ENCODE measurements at places on chromosomes 16 and 17.

DNA sequence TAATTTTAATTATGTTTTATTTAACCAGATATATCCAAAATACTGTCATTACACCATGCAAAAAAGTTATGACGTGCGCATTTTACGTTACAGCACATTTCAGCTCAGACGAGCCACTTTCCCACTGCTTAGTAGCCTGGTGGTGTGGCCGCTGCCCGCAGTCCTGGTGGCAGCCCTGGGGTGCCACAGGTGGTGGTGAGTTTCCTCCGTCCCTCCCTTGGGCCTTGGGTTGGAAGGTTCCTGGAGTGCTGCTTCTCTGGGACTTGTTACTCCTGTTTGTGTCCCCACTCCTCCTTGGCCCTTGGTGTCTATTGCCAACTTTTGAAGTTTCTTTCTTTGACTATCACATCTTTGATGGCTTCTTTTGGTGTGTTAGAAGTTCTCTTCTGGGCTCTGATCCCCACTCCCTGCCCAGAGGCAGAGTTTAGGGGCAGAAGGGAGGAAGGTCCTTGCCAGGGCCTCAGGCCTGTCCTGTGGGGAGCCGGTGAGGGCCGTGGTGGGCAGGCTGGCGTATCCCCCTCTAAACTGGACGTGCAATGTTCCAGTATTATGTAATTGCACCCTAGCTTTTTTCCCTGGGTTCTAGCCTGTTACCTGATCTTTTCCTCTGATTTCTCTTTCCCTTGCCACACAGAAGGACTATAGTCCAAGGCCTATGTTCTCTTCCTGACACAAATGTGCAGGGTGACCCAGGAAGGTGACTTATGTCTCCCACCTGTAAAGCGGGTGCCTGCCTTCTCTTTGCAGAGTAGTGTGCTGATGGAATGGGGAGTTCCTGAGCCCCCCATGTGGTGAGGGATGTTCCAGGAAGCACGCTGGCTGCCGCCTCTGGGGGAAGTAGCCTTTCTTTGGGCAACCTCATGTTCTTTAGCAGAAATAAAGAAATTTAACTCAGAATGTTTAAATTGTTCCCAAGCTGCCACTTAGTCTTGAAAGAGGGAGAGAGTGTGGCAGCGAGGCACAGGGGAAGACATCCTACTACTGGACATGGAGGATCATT lies 8.4 kb downstream of the MPRIP start:
- DNase-seq = no peak

DNA sequence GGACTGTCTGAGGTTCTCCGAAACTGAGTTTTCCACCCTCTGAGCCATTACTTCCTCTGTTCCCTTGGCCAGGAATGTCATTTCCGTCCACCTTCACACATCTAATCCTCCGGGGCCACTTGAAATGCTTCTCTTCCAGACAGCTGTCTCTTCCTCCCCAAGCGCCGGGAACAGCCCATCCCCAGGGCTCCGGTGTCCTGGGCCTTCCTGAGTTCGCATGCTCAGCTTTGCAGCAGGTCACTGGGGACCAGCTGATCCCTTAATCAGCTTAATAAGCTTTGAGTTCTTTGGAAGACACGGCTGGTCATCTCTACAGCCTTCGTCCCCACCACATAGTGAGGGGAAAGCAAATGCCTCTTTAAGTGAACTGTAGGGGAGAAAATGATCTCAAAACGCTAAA lies 123.4 kb downstream of the DYNLRB2 start:
- no peak for DNase-seq

DNA sequence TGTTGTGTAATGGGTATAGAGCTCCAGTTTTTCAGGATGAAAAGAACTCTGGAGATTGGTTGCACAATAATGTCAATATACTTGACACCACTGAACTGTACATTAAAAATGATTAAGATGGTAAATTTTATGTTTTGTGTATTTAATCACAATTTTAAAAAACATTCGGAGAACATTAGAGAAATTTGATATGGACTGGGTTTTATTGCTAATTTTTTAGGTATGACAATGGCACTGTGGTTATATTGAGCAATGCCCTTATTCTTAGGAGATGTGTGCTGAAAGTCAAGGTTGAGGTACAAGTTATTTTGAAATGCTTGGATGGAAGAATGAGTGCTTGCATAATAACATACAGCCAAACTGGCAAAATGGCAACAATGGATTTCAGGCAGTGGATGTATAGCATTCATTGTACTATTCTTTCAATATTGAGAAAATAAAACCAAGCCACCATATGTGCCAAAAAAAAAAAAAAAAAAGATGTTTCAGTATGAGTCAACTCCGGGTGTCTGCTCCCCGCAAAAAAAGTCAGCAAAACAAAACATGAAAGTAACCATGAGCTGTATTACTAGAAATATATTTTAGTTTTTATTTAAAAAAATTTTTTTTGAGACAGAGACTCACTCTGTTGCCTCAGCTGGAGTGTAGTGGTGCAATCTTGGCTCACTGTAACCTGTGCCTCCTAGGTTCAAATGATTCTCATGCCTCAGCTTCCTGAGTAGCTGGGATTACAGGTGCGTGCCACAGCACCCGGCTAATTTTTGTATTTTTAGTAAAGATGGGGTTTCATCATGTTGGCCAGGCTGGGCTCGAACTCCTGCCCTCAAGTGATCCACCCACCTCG lies 19.8 kb downstream of the HOXB1 start:
- no peak for DNase-seq

DNA sequence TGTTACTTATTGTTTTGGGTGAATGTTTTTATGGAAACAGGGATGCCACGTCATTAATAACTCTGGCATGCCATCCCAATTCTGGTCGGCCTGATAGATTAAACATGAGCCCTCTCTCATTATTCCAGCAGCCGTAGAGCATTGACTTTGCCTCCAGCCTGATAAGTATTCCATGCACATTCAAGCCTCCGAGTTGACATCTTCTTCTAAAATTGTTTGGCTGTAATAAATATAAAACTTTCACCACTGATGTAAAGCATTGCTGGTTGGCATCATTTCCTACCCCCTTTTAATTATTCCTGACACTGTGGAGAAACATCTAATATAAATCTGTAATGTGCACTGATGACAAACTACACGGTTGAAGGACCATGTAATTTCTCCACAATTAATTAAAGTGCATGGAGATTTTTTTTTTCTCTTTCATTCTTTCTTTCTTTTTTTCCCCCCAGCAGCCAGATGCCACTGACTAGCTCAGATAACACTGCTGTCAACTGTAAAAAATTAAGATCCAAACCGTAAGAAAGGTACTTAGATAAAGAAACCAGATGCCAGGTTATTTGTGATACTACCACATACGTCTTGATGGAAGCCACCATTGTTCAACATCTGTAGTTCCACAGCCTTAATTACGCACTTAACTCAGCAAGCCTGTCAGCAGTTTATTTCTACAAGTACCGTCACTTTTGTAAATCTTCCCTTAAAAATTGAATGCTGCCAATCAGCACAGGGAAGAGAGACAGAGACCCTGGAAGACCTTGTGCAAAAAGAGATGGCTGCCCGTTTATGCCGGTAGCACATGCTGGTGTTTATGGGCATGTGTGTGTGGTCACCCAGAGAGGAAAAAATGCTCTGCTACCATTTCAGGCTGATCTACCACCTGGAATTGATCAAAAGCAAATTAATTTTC lies 237.7 kb downstream of the IRX3 start:
- no peak for DNase-seq

GRCh38 chr16:89413811-89414585 lies 76.4 kb downstream of the ANKRD11 start:
- DNase-seq = no peak

- no peak for DNase-seq
These were observed 856 bp upstream of the MON1B start for GRCh38 chr16:77190190-77190477.

DNA sequence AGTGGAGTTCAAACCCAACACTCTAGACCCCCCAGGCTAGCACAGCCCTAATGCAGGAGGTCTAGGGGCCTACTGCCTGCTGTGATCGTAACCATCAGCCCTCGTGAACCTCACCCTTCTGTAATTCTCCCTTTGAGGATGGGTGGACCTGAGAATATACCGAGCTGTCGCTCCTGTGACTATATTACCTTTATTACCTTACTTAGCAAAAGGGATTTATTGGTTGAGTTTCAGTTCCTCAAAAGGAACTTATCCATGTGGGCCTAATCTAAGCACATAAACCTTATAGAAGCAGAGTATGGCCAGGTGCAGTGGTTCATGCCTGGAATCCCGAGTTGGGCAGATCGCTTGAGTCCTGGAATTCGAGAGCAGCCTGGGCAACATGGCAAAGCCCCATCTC lies 19.2 kb upstream of the EMP2 start:
- DNase-seq = no peak

DNA sequence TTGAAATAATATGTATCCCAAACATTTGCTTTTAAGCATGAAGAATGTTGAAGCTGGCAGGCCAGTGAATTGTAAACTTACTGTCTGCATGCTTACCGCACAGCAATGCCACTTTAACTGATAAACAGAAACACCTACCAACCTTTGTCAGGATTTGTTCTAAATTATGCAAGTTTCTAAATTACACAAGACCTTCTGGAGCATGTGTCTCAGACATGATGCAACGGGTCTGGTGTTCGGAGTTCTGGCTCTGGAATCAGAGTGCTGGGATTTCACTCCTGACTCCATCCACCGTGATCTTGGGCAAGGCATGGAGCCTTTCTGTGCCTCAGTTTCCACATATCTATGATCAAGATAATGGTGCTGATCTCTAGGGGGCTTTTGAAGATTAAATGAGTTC lies 111.2 kb downstream of the CCT6B start:
- DNase-seq = no peak

Measured in stimulated activated CD4-positive, alpha-beta T cell treated with anti-CD3 and anti-CD28 coated beads, TNF-alpha, amount 100 ng/mL, for 48 hours (primary cell).